ENCODE measurements at places on chromosomes 5 and 9.

GRCh38 chr5:142807372-142807911 lies 37.3 kb downstream of the ARHGAP26 start:
- DNase-seq = no peak

DNA sequence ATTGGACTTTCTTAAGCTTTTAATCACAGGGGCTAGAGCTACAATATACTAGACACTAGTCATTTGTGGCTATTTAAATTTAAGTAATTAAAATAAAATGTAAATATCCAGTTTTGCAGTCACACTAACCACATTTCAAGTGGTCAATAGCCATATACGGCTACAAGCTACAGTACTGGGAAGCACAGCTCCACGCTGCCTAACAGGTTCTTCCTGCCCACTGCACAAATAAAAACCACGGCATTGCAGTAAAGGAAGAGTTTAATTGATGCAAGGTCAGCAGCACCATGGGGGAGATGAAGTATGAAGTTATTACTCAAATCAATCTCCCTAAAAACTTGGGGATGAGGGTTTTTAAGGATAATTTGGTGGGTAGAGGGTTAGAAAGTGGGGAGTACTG lies 134.1 kb downstream of the LURAP1L start:
- no peak for DNase-seq

- no peak for DNase-seq
Measured at GRCh38 chr9:122402403-122402871, 31.6 kb downstream of the PTGS1 start.

- no peak for DNase-seq
Measured at GRCh38 chr9:116501871-116502270, 185.2 kb upstream of the TRIM32 start.

DNA sequence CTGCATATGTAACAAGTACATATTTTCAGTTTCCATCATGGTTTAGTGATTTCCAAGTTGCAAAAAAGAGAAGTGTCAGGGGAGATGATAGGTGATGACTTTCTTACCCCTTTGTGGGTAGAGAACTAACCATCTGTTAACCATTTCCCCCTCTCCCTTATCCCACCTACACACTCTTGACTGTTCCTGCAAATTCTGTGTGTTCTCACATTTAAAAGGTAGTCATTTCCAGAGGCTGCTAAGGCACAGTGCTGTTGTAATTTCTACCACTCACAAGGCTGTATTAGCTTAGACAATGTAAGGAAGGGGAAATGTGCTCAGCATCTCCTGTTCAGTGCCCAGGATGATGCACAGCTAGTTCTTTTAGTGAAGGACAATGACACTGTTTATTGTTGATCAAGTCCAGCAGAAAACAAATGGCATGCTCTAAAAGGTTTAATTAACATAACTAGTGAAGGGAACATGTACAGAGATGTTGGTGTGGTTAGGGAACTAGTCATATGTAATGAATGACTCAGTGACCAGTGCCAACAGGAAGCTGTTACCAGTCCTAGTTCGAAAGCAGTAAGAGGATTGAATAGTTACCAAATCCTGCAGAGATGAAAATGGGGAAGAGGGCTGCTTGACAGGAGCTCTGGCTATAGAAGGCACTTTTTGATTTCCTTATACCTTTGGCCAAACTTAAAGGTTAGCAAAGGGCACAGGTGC lies 165.1 kb downstream of the PLK2 start:
- no peak for DNase-seq

- no peak for DNase-seq
Measured at GRCh38 chr9:75451505-75451904, 363.2 kb downstream of the OSTF1 start.

GRCh38 chr5:15807871-15808270 lies 307.9 kb downstream of the FBXL7 start:
- DNase-seq = peak; percentile 33

DNA sequence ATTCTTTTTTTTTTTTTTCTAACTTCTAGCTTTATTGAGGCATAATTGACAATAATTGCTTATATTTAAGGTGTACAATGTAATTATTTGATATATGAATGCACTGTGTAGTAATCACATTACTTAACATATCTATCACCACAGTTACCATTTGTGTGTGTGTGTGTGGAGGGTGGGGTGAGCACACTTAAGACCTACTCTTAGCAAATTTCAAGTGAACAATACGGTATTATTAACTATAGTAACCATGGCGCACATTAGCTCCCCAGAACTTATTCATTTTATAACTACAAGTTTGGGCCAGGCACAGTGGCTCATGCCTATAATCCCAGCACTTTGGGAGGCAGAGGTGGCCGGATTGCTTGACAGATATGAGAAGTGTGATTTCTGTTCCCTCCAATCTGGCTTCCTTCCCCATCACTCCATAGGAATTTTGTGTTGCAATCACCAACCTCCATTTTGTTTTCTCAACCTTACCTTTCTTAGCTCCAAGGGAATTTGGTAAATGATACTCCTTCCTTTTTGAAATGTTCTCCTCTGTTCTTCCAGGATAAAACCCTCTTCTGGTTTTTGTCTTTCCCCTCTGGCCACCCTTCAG lies 14.9 kb downstream of the TXN start:
- DNase-seq = no peak

- DNase-seq = no peak
Measured at GRCh38 chr5:93245226-93245625, 335.8 kb downstream of the NR2F1-AS1 start.

DNA sequence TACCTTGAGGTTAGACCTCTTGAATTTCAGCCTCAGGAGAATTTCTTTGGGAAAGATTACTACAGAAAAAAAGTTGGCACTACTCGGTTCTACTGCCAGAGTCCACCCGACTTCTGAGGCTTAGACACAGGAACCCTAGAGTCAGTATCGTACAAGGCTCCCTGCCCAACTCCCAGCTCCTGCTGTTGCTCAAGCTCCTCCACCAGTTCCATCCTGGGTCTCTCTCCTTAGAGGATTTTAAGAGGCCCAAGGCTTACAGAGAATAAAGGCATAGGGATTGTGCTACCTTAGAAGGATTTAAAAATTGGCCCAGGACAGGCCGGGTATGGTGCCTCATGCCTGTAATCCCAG lies 29.0 kb upstream of the SSBP2 start:
- no peak for DNase-seq

DNA sequence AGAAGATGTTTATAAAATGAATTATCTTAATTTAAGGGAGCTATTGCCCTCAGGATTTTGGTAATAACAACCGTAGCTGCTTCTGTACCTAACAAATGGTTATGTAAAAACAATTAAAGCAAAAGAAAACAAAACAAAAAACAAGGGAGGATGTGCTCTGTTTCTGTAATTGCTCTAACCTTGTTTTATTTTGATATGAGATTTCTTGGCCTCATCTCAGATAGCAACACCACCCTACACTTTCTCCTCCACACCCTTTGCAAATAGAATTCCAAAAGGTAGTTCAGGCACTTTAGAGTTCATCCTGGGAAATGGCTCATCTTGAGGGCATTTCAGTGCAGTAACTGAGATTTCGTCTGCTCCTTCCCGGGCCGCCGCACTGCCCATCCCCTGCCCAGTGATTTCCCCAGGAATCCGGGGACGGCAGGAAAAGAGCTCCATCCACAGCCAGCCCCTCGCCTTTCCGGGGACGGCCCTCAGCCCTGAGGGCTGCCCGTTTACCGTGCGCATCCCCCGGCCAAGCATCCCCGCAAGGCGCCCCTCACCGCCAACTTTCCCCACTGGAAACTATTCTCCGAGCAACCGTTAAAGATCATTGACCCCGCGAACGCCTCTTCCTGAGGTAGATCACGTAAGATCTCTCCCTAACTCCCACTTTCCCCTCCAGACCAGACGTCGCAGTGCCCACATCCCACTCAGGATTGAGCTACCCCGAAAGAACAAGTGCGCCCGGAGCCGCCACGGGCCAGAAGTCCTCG lies 1.2 kb downstream of the FNBP1 start:
- no peak for DNase-seq

DNA sequence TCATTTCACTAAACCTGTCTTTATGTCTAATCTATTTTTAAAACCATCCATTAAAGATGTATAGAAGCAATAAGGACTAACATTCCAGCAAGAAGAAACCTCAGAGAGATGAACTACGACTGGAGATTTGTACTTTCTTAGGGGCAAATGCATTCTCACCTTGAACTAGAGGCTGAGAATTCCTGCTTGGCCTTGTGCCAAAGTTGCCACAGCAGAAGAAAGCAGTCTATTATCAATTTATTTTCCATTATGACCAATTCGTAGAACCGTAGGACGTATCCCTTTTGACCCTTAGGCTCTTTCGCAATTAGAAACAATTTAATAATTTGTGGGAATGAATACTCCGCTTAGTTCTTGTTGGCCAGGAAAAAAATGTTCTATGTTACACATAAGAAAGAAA lies 1647.4 kb upstream of the CDH9 start:
- no peak for DNase-seq

GRCh38 chr5:172585114-172585513 lies 55.9 kb upstream of the NEURL1B start:
- no peak for DNase-seq

- peak; percentile 14 for DNase-seq
Measured at GRCh38 chr5:38509185-38509584, 47.3 kb downstream of the LIFR start.

DNA sequence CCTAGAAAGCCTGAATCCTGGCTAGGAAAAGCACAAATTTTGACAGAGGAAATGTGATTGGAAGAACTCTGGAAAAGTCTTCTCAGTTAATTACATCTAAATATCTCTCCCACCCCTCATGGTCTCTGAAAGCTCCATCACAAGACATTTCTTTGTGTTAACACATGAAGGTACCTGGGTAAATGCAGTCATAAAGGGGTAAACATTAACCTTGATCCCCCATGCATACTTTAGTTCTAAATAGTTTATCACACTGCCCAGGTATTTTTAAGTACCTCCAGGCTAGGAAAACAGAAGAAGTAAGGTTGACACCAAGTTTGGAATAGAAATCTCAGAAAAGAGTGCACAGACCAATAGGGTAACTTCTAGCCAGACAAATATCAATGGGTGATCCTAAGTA lies 334.5 kb downstream of the PIK3R1 start:
- no peak for DNase-seq

DNA sequence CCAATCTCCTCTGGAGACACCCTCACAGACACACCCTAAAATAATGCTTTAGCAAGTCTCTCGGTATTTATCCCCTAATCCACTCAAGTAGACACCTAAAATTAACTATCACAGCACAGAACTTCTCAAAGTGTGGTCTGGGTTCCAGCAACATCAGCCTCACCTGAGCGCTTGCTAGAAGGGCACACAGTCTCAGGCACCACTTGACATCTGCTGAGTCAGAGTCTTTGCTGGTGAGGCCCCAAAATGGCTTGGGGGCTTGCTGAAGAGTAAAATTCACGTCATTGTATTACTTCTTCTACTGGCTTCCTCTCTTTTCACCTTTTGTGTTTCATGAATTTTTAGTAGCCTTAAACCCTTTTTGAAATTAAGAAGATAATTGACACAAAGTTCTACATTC lies 9.0 kb downstream of the FOXB2 start:
- DNase-seq = no peak

DNA sequence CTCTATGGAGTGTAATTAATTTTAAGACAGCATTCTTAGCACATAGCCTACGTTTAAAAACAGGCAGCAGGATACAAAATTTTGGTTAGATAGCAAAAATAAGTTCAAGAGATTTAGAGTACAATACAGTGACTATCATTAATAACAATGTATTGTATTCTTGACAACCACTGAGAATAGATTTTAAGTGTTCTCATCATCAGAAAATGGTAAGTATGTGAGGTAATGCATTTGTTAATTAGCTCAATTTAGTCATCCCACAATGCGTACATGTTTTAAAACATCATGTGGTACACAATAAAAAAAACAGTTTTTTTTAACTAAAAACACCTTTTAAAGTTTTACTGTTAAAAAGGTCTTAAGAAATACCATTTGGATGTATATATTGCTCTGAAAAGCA lies 94.2 kb downstream of the MUSK start:
- no peak for DNase-seq

GRCh38 chr5:73354406-73354805 lies 94.2 kb downstream of the FOXD1 start:
- DNase-seq = no peak

DNA sequence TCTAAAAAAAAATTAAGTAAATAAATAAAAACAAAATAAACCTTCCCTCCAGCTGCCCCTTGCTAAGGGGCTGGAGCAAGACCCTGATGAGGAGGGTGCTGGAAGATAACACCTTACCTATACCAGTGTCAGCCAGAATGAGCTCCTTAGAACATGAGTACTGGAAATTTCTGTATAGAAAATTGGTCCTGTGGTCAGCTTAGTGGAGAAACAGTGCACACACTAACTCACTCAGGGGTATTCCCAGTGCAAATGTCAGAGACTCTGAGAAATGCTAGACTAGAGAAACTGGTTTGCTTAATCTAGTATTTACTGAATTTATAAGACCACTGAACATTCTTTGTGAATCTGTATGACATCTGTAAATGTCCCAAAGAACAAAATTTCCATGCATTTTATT lies 62.1 kb upstream of the CTXN3 start:
- DNase-seq = no peak

GRCh38 chr5:171521219-171521633 lies 101.8 kb downstream of the FGF18 start:
- DNase-seq = no peak

DNA sequence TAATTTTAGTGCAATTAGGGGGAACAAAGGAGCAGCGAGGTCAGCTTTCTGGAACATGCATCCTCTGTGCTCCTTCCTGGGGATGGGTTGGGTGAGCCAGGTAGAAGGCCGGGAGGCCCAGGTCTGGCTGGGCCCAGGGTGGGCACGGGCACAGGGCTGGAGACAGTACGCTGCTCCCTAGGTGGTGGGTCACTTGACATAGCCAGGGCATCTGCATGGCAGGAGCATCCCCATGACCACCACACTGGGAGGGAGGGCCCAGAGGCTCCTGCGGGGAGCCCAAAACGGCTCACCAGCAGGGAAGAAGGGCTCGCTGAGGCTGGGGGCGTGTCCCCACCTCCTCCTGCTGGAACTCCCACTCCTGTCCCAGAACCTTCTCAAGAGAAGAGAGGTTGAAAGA lies 216.8 kb downstream of the NXNL2 start:
- no peak for DNase-seq

DNA sequence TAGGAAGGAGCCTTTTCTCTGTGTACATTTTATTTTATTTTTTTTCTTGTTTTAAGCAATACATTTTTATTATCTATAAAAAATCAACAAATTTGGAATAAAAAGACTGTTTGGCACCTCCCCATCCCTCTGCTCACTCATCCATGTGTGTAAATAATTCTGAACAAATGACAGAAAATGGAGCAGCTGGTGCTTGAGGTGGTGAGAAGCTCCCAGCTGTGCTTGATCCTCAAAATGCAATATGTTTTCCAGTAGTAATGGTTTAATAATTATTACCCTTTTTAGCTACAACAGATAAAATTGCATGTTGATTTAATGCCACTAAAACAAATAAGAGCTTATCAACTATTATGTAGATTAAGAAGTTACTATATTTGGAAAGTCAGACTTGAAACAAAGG lies 132.5 kb downstream of the CDH18 start:
- no peak for DNase-seq

- DNase-seq = no peak
Measured at GRCh38 chr5:4129523-4129922, 533.9 kb downstream of the IRX1 start.

GRCh38 chr9:71690063-71690688 lies 78.1 kb downstream of the CEMIP2 start:
- no peak for DNase-seq
